Activated naive CD4-positive, alpha-beta T cell treated with Interleukin-2 at 50 U/mL for 16 hours (primary cell): ENCODE measurements at places on chromosomes 16 and 17.

- DNase-seq: no peak
Measured at GRCh38 chr16:85057948-85058347, 30.4 kb downstream of the KIAA0513 start.

- no peak for DNase-seq
Measured at GRCh38 chr16:82728901-82729300, 102.1 kb downstream of the CDH13 start.

DNA sequence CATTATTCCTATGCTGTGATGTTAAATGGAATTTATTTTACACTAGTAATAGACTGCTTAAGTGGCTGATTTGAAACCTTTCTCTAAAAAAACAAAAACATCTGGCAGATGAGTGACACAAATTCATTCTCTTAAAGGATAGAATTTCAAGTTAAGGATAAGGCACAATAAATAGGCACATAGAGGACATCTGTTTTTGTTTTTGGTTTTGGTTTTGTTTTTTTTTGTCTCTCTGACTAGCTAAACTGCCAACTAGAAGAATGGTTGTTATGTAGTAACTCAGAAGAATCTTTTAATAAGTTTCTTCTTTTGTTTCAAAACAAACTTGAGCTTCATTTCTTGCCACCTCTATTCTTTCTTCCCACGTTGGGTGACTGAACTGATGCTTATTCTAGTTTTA, 5.1 kb upstream of the VPS4A start:
- DNase-seq: no peak

GRCh38 chr17:49787884-49788477, 500 bp upstream of the KAT7 start:
- DNase-seq: peak; percentile 18

DNA sequence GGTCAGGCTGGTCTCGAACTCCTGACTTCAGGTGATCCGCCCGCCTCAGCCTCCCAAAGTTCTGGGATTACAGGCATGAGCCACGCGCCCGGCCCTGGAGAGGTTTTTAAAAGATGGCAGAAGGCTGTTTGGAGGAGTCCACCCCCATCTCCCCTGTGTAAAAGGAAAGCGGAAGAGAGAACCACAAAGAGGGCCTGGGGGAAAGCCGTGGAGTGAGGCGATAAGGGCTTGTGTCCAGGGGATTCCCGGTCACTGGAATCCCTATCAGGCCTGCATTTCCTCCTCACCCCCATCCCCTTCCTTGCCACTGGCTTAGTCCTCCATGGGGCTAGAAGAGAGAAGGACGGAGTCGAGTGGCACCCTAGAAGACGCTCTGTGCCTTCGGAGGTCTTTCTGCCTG, at the start of gene GP1BA:
Gene GP1BA (plus strand): TSS at position 315 of the 400 bp plus-strand sequence. CDS start 328 bp downstream, outside the sequence.
- DNase-seq: no peak

GRCh38 chr16:79381603-79382042, 218.9 kb downstream of the MAF start:
- DNase-seq: no peak

- no peak for DNase-seq
Measured at GRCh38 chr17:41656249-41657023, 32.1 kb upstream of the KRT17 start.

GRCh38 chr17:63033142-63033541, 67.1 kb downstream of the TANC2 start:
- DNase-seq: no peak

DNA sequence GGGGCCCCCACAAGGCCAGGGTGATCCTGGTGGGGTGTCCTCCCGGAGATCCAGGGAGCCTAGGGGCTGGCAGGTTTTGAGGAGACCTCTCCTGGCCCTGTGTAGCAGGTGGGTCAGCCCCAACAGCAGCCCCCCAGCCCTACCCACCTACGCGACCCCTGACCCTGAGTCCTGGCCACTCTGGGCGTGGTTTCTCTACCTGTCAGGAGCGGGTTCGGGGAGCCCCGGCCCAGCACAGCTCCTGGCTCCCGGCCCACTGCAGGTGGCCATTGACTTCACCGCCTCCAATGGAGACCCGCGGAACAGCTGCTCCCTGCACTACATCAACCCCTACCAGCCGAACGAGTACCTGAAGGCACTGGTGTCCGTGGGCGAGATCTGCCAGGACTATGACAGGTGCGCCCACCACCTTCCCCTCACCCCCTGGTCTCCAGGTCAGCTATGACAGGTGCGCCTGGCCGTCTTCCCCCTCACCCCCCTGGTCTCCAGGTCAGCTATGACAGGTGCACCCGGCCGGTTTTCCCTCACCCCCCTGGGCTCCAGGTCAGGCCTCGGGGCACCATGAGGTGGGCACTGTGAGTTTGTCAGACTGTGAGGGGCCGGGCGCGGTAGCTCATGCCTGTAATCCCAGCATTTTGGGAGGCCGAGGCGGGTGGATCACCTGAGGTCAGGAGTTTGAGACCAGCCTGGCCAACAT, 13.0 kb downstream of the CPNE7 start:
- DNase-seq: no peak

- DNase-seq: no peak
Measured at GRCh38 chr17:70906808-70907207, 737.5 kb downstream of the KCNJ2 start.

DNA sequence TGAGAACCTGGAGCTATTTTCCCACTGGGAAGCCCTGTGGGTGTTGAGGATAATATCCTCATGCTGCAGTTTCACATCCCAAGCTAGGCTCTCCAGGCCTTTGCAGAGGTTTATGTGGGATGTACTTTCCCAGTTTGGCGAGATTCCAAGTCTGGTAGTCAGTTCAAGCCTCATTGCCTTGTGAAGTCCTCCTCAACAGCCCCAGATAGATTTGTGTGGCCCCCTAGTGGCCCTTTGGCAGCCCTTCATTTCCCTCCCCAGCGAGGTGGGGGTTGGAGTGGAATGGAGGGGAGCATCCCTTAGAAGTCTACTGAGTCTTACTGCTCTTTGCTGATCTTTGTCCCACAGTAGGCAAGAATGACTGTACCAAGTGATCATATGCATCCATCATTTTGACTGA, 137.9 kb downstream of the CDH11 start:
- no peak for DNase-seq

- no peak for DNase-seq
Measured at GRCh38 chr17:65523411-65523810, 38.0 kb downstream of the AXIN2 start.

- peak; percentile 78 for DNase-seq
Measured at GRCh38 chr17:49694847-49695697, 12.7 kb downstream of the SLC35B1 start.

GRCh38 chr17:2259769-2260536, 43.6 kb downstream of the SMG6 start:
- peak; percentile 75 for DNase-seq

- no peak for DNase-seq
Measured at GRCh38 chr16:49369651-49370611, 3.7 kb upstream of the C16orf78 start.

DNA sequence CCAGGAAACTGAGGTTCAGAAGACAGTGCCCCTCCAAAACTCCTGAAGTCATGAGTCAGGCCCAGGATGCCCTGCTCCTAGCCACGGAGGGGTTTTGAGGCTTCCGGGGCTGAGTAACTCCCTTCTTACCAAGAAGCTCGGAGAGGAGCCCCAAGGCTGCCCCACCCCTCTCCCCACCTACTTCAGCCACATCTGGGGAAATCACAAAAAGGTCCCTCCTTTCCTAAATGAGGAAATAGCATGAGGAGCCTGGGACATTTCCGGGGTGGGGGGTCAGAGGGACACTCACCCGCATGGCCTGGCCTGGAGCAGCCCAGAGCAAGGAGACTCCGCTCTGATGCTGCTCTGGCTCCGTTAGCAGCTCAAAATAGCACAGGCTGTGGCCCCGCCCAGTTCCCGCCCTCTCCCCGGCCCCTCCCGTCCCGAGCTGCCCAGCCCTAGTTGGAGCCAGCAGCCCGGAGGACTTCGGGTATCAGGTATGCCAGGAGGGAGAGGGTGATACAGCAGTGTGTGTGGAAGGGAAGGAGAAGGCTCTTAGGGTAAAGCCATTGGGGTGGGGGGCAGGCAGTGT, 40.1 kb downstream of the MYO18A start:
- DNase-seq: peak; percentile 85

DNA sequence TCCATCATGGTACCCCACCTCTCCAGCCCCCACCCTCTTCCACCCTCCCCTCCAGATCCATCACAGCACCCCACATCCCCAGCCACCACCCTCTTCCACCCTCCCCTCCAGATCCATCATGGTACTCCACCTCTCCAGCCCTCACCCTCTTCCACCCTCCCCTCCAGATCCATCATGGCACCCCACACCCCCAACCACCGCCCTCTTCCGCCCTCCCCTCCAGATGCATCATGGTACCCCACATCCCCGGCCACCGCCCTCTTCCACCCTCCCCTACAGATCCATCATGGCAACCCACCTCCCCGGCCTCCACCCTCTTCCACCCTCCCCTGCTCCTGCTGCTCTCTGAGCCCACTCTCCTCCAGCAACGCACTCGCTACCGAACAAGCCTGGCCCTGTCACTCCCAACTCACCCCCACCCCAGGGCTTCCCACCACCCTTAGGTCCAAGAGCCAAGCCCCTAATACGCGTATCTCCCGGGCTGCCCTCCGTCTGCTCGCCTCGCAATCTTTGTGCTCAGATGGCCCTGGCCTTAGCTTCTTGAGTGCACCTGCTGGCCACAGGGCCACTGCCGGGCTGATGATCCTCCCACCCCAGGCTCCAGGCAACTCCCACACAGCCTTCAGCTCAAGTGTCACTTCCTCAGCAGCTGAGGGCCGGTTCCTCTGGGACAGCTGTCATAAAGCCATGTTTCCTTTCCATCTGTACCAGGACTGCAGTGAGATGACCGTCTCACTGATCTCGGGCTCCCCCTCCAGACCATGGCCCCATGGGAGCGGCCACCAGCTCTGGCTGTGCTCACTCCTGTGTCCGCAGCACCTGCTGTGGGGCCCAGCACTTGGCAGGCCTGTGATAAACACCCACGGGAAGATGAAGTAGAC, 25.5 kb downstream of the KDM8 start:
- DNase-seq: no peak

- no peak for DNase-seq
Measured at GRCh38 chr16:29708917-29709600, 30.1 kb downstream of the QPRT start.

- DNase-seq: no peak
Measured at GRCh38 chr16:80299416-80299815, 241.4 kb upstream of the DYNLRB2 start.

DNA sequence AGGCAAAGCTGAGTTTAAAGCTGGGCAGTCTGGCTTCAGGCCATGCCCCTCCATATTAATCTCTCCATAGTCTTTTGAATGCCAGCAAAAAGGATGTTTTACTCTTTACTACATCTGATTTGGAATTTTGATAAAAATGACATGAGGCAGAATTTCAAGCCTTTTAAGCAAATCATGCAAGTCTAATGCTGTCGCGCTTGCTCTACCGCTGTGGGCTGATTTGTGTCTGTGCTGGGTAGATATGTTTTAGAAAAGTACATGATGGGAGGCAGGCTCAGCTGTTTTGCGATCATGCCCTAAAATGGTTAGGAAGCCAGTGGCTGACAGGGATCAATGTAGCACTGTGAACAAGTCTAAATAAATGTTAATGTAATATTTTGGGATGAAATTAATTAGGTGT, 311.9 kb downstream of the CA10 start:
- no peak for DNase-seq
